ENCODE measurements at places on chromosomes 2 and 18.

GRCh38 chr18:9321017-9321452 lies 13.5 kb upstream of the TWSG1 start:
- DNase-seq, result peak; percentile 8

- no peak for DNase-seq
These were observed 7.2 kb upstream of the PDIA6 start for GRCh38 chr2:10819714-10820314.

GRCh38 chr2:238486123-238486848 lies 59.6 kb downstream of the ASB1 start:
- no peak for DNase-seq

DNA sequence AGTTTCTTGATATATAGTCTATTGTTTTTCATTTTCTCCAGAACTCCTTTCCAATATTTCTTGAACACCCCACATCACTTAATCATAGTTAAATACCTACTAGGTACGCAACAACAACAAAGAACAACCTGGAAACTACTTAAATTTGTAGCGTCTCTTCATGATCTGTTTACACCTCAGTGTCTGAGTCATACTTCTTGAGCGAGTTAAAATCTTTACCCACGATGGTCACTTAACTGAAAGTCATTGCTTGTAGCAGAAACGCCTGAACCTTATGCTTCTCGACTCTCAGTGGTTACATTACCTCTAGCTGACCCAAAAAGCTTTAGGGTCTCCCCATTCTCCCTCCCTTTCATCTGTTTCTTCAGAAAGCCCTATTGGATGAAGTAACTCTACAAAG lies 131.3 kb downstream of the EN1 start:
- DNase-seq, result no peak

- DNase-seq, result peak; percentile 94
These were observed 18.0 kb downstream of the MBP start for GRCh38 chr18:77114415-77115191.

GRCh38 chr2:1421731-1422130 lies 8.5 kb downstream of the TPO start:
- DNase-seq, result no peak

GRCh38 chr2:10085668-10086059 lies 5.5 kb upstream of the CYS1 start:
- no peak for DNase-seq

- DNase-seq, result no peak
These were observed 1.0 kb upstream of the NPHP1 start for GRCh38 chr2:110205660-110206455.

DNA sequence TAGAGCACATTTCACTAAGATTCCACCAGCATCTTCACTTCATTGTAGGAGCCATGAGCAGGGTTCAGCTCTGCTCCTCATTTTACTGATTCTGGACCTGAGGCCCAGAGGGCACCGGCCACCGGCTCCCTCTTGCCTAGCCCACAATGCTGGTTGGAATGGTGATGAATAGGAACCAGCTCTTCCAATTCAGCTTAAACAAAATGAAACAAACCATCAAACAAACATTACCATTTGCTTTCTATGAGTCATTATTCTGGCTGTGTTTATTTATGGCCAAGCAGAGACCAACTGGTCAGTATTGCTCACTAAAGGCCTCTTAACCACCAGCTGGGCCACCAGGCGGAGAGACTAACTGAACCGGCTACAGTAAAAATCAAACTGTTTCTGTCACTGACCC lies 176.7 kb downstream of the MTX2 start:
- DNase-seq, result peak; percentile 56

DNA sequence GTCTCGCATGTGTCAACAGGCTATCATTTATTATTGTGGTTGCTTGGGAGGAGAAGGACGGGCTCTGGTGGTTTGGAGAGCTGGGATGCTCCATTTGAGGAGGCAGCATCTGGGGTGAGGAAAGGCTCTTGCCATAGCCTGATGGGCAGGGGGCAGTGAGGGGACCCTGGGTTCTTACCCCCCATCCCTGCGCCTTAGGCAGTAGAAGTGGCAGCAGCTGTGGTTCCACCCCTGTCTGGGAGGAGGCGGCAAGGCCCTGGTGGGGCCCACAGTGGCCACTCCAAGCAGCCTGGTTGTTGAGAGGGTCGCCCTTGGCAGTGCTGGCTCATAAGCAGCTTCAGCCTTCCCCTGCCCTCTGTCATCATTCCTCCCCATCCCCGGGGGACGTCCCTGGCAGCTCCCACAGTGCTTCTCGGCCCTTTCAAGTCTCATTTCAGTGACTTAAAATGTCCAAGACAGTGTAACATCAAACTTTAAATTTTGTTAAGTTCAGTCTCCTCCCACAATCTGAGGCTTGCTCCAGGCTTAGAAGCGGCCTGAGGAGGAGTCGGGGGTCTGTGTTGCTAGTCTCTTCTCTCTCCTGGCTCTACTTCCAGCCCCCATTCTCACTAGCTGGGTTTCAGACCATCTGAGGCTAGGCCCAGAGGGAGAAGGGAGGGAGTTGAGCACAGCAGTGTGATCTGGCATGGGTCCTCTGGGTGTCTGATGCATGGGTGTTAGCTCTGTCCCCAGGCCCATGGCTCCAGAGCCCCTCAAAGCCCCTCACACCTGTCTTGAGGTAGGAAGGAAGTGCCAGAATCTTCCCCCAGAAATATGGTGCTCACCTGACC lies 34.9 kb upstream of the PTPN4 start:
- no peak for DNase-seq

DNA sequence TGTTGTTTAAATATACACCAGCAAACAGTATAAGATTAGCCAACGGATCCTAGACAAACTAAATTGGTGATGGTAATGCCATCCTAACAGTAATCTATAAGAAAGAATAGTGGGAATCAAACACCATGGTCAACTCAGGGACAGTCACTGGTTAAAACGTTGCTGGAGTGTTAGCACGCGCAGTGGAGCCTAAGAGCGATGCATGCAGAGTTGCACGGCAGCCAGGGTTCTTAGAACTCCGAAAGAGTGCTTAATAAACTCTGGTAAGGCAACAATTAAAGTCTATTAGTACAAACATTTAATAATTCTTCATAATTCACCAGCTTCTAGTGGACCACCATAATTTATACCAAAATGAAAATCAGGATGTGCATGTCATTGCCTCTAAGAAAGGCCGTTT lies 22.2 kb downstream of the LANCL1 start:
- DNase-seq, result no peak

- peak; percentile 83 for DNase-seq
These were observed 18.0 kb downstream of the ARID5A start for GRCh38 chr2:96554293-96555145.

DNA sequence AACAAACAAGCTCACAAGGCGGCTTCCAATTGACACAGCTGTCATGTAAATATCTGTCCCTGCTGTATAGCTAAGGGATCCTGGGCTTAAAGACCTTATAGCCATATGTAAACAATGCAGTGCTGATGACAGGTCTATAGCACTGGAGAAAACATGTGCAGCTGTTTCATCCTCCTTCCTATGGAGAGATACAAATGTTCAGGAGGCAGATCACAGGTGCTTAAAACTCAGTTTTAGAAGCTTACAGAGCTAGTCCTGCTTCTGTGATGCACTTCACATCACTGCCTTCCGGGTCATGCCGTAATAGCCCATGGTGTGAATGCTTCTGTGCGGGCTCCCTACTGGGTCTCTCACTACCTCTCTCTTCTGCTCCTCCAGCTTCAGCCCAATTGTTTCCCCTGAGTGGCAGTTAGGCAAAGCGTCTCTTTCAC lies 262.4 kb upstream of the CHST9 start:
- no peak for DNase-seq

GRCh38 chr2:180184506-180184905 lies 177.4 kb upstream of the CWC22 start:
- no peak for DNase-seq

GRCh38 chr18:2908166-2908945 lies 61.5 kb downstream of the EMILIN2 start:
- no peak for DNase-seq

GRCh38 chr2:30666266-30666874 lies 140.9 kb downstream of the CAPN13 start:
- DNase-seq, result peak; percentile 62

- DNase-seq, result no peak
These were observed 97.9 kb upstream of the ALKAL2 start for GRCh38 chr2:385785-386184.

DNA sequence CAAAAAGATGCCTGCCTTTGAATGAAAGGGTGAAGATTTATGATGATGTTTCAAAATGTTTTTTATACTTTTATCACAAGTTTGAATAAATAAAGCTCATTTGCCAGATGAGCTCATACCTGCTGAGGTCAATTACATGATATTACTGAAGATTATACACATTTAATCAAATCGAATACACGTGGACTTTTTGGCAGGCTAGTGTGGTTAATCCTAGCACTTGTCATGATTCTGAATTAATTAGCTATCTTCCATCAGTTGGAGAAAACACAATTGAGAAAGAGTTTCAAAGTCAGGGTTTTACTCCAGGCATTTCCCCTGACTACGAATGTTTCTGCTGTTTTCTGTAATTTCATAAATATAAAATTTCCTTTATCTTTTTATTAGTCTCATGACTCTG lies 54.4 kb downstream of the LRPPRC start:
- no peak for DNase-seq

DNA sequence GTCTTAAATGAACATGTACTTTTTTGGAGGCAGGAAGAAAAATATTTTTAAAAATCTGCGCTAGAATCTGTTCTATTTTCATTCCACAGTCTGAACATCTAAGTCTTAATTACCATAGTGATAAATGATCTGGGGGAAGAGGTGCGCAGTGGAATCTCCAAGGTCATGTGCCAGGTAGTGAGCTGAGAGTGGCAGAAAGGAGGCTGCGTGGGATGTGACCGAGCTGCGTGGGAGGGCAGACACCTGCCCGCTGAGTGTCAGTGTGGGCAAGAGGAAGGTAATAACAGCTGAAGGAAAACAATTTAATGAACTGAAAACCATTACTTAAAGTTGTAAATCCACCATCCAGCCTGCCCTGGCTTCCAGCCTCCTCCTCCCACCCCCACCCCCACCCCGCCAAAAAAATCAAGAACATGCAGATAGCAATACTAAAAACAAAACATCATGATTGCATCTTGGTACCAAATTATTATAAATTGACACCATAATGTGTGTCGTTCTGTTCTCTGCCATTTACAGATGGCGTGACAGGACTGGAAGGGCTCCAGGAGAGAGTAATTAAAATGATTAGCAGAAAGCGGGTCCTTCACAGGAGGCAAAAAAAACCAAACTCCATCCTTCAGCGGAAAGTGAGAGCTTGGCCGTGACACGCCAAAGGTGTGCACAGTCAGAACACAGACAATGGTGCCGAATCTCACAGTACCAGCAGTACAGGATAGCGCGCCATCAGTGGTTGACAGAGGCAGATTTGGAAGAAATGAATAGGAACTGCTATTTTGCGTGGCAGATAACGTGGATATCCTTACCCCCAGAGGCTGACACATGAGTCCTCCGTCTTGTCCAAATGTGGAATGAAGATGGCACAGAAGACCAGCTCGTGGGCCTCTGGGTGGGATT lies 11.4 kb upstream of the DTNB start:
- no peak for DNase-seq

DNA sequence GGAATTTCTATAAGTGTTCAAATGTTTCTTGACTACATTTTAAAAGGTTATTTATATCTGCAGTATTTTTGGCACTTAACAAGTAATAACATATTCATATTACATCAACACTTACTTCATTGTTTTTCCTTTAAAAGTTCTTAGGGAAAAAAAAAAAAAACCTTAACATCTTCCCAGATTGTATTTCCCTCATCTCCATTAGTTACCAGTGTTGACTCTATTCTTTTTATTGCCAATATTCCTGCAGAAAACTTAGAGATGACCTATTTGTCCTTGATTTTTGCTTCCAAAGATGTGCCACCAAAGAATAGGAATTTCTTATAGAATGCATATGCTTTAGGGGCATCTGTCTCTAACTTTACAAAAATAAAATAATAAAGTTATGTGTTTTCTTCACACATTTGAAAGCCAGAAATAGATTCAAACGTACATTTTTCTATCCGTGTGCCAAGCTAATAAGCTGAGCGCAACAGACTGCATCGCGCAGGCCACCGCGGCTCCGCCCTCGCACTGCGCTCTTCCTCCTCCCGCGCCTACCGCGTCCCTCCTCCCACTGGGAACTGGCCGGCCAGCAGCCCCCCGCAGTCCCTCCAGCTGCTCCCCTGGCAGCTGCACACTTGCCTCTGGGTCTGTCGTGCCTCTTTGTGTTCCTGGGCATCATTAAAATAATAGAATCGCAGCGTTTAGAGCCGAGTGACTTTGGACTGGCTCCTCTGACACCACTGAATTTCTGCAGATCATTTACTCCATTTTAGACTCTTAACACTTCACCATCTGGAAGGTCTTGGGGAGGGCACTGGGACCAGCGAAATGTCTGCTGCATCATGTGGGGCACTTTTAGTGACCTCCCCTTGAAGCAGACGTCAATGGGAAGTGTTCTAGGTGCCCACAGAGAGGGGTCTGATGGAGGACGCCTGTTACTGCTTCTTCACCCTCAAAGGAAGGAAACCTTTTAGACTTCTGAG lies 21.2 kb upstream of the NAB1 start:
- peak; percentile 53 for DNase-seq

DNA sequence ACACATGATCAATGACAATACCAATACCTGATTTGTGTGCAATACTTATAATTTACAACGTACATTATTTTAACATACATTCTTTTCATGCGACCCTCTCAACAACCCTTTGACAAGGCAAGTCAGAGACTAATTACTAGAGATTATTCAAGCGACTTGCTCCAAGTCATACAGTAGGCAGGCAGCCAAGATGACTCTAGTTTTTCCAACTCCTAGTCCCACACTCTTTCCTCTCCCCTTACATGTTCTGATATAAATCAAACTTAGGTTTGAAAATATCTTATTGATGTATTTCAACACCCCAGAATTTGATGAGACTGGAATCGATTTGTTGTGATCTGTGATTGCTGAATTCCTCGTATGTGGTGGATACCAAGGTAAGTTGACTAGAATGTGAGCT lies 8.0 kb upstream of the CYP27C1 start:
- DNase-seq, result no peak

DNA sequence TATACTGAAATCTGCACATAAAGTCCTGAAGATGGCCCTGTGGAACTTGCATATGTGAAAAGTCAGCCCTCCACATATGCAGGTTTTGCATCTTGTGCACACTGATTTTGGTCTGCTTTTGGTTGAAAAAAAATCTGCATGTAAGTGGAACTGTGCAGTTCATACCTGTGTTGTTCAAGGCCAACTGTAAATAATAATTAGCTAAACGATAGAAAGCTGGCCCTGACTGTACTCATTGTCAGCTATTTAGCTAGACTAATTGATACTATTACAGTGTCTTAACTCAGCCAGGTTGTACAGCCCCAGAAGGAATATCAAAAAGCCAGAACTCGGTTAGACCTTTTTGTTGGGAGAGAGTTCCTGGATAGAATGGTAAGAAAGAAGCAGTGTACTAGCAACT lies 54.5 kb downstream of the EHBP1 start:
- no peak for DNase-seq

Data from AG08395 (cell line).